ENCODE measurements at places on chromosomes 12 and 14.

- DNase-seq, result no peak
These were observed 182.1 kb downstream of the CAPZA3 start for GRCh38 chr12:18919871-18920511.

DNA sequence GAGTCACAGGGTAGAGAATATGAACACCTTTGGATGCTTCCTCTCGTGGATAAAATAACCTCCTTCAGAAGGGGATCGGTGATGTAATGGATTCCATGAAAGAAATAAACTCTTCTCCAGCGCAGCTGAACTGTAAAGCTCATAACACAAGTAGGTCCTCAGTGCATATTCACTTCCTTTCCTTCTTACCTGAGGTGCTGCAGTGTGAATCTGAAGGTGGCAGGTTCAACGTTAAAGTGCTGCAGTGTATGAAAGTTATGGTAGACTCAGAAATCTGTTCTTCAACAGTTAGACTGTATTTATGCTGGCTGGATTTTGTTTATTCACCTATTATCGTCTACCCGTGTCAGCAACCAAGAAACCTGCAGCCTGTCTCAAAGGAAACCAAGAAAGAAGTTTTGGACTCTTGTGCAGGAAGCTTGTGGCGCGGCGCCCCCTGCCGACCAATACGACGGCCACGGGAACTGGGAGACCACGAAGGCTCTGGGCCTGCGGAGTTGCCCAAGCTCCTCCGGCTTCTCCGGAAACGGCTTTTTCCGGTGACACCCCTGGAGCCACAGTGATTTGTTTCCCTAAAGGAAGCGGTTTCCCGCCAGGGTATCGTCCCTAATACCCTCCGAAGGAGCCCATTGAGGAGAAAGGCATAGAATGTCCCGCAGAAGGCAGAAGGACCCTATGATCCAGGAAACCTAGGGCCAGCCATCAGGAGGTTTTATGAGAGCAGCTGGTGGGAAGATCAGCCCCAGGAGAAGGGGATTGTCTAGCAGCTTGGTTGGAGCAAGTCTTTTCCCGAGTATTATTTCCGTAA, 17.6 kb upstream of the RNASE3 start:
- peak; percentile 70 for DNase-seq

GRCh38 chr14:54364555-54365415, 32.0 kb upstream of the CDKN3 start:
- peak; percentile 88 for DNase-seq

- DNase-seq, result no peak
These were observed 69.8 kb downstream of the ANO6 start for GRCh38 chr12:45285717-45286116.

GRCh38 chr14:26200687-26201086, 397.1 kb downstream of the NOVA1 start:
- peak; percentile 58 for DNase-seq

- peak; percentile 22 for DNase-seq
These were observed 42.3 kb downstream of the INSM2 start for GRCh38 chr14:35576260-35576659.

GRCh38 chr14:58563978-58564377, 73.8 kb upstream of the DACT1 start:
- peak; percentile 42 for DNase-seq

DNA sequence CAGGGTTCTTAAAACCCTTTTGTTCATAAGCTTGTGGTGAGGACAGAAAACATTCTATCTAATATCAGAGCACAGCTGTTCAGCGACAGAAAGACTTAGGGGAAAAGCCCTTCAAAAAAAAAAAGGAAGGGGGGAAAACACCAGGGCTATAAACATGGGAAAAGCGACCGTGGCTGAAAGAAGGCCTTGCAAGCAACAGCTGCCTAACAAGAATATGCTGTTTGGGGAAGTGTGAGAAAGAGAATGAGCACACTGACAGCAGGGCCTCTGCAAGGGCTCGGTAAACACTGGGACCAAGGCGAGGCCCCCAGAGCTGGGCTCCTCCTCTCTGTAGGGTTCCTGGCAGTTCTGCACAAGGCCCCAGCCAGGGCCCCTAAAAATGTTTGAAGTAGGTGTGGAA, 27.4 kb upstream of the CCND2 start:
- DNase-seq, result no peak

- no peak for DNase-seq
These were observed 223.1 kb downstream of the ANO6 start for GRCh38 chr12:45439039-45439438.

DNA sequence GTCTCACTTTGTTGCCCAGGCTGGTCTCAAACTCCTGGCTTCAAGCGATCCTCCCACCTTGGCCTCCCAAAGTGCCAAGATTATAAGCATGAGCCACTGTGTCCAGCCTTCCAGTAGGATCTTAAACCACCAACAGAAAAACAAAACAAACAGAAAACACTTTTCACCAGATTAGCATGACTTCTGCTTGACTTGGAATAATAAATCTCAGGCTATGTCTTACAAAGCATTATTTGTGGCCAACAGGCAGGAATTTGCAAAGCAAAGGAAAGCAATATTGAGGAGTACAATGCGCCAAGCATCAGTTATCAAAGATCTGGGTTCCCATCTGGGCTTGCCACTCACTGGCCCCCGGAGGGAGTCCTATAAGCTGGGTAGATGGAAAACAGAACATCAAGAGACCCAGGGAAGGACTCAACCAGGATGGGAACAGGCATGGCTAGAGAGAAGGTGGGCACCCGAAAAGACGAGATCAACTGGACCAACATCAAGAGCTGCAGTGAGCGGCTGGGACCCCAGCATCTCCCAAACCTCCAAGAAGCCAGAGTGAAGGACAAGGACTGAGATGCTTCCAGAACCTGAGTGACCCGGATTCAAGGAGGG, 101.2 kb downstream of the TMEM30B start:
- DNase-seq, result peak; percentile 67

Data from fibroblast of skin of scalp (primary cell).